ENCODE measurements at places on chromosomes 12 and 14.

DNA sequence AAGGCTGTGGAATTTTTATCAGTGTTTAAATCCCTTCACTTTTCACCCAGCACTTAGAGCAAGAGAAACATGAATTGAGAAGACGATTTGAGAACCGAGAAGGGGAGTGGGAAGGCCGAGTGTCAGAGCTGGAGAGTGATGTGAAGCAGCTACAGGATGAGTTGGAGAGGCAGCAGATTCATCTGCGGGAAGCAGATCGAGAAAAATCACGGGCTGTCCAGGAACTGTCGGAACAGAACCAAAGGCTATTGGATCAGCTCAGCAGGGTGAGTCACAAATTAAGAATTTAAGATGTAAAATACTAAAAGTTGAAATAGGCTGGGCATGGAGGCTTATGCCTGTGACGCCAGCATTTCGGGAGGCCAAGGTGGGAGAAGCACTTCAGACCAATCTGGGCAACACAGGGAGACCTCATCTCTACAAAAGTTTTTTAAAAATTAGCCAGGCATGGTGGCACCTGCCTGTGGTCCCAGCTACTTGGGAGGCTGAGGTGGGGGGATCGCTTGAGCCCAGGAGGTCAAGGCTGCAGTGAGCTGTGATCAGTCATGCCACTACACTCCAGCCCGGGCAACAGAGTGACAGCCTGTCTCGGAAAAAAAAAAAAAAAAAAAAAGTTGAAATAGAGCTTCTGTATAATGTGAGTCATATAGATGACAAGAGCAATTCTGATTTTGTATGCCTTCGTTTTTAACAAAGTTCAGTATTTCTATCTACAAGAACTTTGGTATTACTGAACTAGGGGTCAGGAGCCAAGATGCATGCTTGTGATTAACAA, 9.6 kb downstream of the BICDL1 start:
- DNase-seq = no peak

DNA sequence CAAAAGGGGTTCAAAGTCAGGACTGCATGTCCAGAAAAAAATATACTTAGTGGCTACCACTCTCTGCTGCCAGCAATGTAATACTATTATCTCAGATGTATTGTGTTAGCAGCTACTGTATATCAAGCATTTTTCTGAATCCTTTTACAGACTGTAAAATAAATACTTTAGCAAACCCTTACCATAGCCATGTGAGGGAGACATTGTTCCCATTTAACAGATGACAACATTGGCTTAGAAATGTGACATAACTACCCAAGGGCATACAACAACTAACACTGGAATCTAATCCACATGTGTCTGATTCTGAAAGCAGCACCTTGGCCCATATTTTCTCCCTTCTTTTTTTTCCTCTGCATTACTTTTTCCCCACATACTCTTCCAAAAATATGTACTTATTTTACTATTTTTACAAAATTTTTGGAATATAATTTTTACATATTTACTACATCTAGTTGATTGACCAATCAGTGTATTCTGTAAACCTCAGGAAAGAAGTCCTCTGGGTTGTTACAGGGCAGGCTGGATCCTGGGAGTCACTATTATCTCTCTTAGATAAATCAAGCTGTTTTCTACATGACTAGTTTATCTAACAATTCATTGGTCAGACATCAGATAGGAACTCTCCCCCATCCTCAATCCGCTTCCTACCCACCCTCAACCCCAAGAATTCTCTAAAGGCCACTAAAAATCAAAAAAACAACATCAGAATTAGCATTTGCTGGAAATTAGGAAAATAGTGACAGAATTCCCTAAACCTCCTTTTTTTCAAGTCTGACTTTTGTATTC, 154.1 kb downstream of the BTG1 start:
- peak; percentile 3 for DNase-seq

DNA sequence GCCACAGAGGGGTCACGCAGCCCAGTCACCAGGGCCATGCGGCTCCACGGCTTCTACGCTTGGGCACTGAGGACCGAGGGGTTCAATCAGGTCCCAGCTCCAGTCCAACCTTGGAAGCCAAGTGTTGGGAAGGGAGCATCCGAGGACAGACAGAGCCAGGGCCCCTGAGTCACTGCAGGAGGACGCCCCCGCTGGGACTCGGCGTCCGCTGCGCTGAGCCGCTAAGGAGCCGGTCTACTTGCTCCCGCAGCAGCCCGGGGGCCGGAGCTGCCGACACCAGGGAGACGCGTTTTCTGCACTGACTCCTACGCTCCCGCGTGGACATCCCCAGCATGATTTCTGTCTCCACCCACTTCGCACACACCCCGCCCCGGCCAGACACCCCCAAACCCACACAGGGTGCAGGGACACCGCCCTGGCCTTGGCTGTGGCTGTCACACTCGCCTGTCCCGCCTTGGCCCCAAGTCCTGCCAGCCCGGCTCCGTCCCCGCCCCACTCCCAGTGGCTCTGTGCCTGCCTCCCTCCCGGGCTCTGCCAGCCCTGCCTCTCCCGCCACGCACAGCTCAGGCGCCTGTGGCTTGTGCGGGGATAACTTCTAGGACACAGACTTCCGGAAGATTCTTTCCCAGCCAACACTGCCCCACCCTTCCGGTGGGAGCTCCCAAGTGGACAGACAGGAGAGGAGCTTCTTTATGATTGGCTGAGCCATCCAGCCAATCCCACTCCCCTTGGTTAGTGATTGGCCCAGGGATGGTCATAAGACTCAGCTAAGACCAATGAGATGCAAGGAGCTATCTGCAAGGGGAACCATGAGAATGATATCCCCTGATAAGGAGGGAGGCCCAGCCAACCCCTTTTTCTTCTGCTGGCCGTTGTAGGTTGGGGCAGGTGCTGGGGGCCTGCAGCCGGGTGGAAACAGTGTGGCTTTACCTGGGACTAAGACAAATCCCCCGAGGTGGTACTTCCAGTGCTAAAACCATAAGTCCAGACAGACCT, 118.9 kb upstream of the SFSWAP start:
- DNase-seq = no peak

- DNase-seq = no peak
Observed at GRCh38 chr12:67645601-67646000, 2.9 kb upstream of the DYRK2 start.

DNA sequence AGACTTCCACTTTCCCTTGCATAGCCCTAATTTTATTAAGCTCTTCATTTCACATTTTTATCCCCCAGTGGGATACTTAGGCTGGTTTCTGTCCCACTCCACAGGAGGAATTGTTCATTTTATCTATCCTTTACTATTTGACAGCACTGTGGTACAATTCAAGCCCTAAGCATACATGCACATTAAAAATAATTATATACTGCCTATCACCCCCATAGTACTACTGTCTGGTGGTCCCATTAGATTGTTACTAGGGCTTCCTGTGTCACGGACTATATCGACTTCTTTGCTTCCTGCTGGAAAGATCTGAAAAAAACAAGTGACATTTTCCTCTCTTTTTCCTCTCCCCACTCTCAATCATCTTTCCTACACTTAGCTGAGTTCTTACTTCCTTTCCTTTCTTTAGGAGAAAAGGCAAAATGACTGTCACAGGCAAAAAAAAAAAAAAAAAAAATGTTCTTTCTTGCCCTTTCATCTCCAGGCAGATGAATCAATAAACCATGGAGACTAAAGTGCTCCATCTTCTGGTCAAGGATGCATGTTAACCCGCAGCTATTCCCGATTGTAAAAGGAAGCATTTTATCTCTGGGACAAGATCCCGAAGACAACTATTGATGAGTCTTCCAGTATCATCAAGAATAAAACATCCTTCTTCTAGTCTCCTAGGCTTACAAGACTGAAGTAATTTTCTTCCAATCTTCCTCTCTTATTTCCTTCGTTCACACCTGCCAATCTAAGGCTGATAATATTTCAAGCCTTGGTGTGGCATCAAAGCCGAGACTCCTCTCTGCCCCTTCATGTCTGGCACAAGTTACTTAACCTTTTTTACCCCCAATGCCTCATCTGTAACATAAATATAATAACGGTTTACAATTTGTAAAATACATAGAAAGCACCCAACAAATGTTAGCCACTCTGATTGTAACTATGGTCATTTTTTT, 94.4 kb upstream of the PLEKHG7 start:
- DNase-seq = peak; percentile 56

GRCh38 chr14:72049462-72049861, 117.2 kb downstream of the RGS6 start:
- peak; percentile 52 for DNase-seq

- DNase-seq = no peak
Observed at GRCh38 chr14:20228681-20229080, at the start of gene OR11H7. TSS of gene OR11H7 (plus strand) at chr14:20228981.

All from OCI-M1 (cell line).